ENCODE measurements at places on chromosomes 2 and 18.

GRCh38 chr2:182822733-182823132 lies 43.7 kb downstream of the FRZB start:
- no peak for DNase-seq

DNA sequence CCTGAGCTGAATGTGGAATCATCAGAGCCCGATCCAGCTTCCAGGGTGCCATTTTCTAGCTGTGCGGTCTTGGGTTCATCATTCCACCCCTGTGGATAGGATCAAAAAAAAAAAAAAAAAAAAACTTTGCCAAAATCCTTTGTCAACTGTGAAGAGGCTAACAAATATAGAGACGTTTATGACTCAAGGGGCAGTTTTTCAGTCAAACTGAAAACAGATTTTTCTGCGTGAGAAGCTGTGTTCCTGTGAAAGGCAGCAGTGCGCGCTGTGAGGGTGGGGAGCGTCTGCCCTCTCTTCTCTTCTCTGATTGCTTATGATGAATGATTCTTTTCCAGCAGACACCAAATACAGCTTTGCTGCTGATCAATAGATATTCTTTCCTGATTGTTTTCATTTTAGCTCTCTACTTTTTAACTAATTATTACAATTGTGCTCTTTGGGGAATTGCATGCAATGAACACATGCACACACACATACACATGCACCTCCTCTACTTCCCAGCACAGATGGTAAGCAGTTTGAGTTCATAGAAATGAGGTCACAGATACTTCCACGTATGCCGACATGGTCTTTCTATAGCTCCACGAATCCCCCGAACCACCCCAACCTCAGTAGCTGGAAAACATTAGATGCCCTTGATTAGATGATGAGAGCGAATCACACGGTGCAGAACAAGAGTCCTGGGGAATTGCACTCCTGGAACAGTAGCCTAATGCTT lies 175.4 kb downstream of the NRP2 start:
- DNase-seq, result no peak

- no peak for DNase-seq
Measured at GRCh38 chr2:74632939-74633312, 15.2 kb downstream of the M1AP start.

DNA sequence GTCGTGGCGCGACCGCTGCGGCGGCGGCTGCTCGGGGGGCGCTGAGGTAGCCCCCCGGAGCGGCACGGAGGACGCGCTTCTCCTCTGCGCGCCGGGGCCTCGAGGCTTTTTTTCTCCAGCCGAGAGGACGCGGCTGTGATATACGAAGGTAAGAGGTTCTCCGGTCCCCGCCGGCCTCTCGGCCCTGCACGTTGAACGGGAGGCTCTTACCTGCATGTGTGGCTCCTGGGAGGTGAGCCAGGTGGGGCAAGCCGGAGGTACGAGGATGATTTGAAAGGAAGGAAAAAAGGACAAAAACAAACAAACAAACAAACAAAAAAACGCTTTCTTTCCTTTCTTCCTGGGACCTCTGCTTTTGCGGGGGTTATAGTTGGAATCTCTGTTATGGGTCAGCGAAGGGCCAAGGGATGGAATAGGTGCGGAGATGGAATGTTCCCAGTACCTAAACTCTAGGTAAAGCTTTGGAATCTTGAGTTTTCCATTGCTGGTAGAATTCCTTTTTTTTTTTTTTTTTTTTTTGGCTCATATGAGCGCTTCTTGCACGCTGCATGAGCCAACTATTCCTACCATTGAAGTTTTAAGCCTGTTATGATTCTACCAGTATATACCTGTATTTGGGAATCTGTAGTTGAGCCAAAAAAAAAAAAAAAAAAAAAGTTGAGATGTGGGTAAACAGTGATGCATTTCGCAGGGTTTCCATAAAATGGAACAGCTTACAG lies 674 bp downstream of the PTPN4 start:
- DNase-seq, result no peak

DNA sequence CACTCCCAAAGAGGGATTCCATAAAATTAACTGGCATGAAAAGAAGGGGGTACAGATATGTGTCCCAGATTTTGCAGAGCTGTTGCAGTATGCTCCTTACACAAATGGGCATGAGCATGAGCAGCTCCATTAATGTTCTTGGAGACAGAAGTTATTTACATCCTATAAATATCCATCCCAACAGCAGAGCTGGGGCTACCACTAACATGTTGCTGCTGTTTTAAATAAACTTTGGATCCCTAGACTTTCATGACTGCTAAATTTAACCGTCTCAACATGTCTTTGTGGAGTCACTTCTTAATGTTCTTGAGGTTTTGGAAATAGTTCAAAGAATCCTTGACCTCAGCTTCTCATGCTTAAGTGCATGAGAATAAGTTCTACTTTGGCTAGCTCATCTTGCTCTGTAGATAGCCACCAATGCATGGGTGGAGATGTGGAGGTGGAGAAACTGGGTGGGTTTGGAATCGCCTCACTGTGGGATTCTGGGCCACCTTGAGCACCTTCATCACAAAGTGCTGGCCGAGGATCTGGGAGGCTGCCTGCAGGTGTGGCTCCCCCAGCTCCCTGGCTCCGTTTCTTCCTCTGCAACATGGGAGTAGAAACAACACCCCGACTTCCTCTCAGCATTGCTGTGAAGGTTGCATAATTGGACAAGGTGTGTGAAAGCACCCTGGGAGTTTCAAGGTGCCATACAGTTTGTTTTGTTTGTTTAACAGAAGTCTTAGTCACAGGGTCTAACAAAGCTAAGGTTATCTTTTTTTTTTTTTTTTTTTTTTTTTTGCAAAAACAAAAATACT lies 307.2 kb downstream of the MYCN start:
- no peak for DNase-seq

All from astrocyte of the spinal cord (primary cell).